Activated CD4-positive, alpha-beta T cell treated with anti-CD3 and anti-CD28 coated beads for 1 hour (primary cell): ENCODE measurements at places on chromosomes 7 and 10.

DNA sequence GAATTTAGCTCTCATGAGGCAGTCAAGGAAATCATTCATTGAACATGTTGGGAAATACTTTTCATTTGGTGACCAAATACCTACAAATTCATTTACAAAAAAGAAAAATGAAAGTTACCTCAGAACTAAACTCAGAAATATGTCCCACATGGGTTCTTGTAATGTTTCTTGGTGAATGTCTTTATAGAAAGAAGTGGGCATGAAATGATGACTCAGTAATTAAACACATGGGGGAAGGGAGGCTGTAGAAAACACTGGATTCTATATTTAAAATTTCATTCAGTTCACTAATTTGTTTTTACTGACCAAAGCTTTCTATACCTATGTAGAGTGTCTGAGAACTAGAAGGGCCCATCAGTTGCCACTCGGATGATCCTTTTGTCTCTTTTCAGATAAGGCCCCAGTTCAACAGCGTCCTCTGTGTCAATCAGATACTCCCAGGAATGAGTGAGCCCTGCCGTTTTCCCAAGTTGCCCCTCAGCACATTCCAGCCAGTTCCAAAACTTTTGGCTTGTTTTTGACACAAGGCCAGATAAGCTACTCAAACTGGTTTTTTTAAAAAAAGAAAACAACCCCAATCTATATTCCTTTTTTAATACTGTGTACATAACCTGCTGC is 49.3 kb upstream of the AGBL3 start:
- no peak for DNase-seq

- DNase-seq: no peak
Measured at GRCh38 chr7:51055039-51055840, 261.4 kb downstream of the COBL start.

DNA sequence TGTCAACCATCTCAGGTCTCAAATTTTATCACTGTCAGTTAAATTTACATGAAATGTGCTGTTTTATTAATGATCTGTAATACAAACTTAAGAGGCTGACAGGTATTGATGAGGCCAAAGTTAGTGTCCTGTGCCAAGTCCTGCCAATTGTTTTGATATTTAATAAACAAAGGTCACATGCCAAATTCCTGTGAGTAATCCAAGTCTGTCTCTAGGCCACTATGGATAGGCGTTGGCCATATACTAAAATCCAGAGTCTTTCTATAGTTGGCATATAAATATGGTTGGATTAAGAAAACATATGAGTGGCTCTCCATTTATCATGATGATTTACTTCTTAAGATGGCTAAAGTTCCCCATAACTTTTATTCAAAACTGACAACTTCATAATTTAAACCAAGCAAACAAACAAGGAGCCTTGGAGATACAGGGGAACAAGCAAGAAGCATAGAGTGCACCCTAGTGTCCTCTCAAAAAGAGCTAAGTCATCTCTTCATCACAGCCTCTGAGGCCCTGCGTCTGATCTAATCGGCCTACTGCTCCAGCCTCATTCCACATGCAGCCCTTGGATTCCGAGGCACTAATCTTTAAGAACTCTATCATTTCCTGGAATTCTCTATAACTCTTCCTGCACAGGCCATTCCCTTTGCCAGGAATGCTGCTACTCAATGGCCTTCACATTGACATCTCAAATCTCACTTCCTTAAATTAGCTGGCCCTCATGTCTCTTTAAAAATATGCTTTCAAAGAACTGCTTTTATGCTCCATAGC is 32.7 kb upstream of the NRCAM start:
- DNase-seq: no peak

- DNase-seq: no peak
Measured at GRCh38 chr10:99548041-99548530, 15.3 kb downstream of the NKX2-3 start.

DNA sequence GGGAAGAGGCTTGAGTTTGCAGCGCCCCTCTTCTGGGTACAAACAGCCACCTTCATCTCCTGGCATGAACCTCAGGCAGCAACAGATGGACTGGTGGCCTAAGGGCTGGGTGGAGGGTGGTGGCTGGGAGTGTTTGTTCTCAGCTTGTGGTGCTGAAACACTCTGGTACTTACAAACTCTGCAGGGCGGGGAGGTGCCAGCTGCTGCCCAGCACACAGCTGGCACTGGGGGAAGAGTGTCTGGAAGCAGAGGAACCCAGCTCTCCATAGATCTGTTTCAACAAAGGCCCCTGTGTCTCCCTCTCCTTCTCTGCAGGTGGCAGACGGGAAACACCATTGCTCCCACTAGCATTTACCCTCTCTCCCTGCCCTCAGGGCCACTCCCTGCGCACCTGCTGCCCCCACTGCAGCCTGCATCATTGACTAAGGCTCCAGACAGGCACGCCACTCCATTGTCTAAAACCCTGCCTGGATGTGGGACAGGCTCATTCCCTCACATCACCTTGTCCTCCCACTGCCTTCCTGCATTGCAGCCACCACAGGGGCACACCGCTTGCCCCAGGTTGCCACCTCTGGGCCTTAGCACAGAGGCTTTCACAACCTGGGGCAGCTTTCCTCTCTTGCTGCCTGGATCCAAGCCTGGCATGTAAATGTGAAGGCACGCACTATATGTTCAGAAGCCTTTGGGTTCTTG is 6.5 kb downstream of the ARHGAP22 start:
- DNase-seq: no peak

DNA sequence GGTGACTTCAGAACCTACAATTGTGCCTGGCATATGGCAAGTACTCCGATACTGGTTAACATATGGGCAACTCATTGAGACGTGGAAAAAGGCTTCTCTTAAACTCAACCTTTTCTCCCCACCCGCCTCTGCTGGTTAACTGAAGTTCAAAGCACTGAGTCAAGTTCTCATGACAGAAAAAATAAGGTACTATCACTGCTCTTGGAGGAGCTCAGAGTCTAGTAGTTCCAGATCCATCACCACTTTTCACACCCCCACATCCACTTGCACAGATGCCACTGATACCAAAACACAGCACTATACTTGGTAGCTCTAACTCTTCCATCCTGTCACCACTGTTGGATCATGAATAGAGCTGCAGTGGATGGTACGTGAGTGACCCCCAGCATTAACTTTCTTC is 36.2 kb downstream of the CCDC6 start:
- no peak for DNase-seq

DNA sequence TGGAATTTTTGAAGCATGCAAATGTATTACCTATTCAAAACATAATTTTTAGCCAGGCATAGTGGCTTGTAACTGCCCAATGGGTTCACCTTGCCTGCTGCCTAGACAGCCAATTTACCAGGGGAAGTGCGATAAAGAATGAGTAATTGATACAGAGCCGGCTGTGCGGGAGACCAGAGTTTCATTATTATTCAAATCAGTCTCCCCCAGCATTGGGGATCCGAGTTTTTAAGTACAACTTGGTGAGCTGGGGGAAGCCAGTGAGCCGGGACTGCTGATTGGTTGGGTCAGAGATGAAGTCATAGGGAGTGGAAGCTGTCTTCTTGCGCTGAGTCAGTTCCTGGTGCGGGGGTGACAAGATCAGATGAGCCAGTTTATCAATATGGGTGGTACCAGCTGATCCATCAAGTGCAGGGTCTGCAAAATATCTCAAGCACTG is 29.1 kb upstream of the NRBF2 start:
- DNase-seq: no peak
